Esophagus muscularis mucosa (tissue), 4 donors: ENCODE measurements at places on chromosomes 2 and 18. TPM values are rescaled to one million over a fixed set of nuclear protein-coding genes. Genes with fewer than 3 reads are reported as not detected.

- no peaks in the 10 kb centered on the region for H3K36me3 ChIP-seq
- no peak for DNase-seq
- peak overlapping the region; percentile 61 for H3K27ac ChIP-seq
- no peak overlapping the region for H3K4me3 ChIP-seq
- no peaks in the 10 kb centered on the region for H3K27me3 ChIP-seq
Measured at GRCh38 chr18:57743008-57743407, 60.1 kb downstream of the ATP8B1 start.

DNA sequence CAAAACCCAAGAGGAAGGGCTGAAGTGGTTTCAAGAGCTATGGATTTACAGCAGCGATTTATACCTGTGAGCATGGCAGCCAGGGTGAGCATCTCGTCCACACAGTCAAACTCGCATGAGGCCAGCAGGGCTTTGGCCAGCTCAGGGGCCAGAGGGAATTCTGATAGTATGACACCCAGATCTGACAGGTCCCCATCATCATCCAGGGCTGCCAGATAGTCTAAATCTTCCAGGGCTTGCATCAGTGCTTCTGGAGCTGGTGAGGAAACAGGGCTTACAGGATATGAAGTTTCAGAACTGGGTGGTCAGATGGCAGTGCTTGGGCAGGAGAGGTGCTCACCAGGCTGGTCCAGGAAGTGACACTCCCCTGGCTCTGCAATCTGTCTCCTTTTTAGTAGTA, 3.5 kb downstream of the DQX1 start:
- peaks cover 26% of the 10 kb centered on the region for H3K36me3 ChIP-seq
- H3K4me3 ChIP-seq: no peak overlapping the region
- H3K4me1 ChIP-seq: no peaks in the 10 kb centered on the region
- DNase-seq: no peak

The UGT1A10 gene
- total RNA-seq: not detected

The MCFD2 gene
- total RNA-seq: 79.0 TPM
